ENCODE measurements at places on chromosomes 13 and 19. TPM values are rescaled to one million over a fixed set of nuclear protein-coding genes. Genes with fewer than 3 reads are reported as not detected.

The FLT3 gene
- polyA plus RNA-seq, result 0.97 TPM

DNA sequence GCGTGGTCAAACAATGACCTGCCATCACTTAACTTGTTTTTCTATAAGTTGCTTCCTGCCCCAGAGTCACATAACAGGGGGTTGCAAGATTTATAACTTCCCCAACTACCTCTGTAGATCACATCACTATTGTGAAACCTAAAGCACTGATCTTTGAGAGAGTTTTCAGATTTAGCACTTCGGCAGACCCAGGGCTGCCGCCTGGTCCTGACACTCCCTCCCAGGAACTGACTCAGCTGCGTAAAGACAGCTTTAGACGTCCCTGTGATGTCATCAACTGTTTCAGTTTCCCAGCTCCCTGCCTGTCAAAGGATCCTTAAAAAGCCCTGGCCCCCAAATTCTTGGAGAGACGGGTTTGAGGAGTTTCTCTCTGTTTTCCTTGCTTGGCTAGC, 33.3 kb downstream of the IGFL2 start:
- DNase-seq, result no peak

The SIGLEC12 gene
- 0.73 TPM for polyA plus RNA-seq

- DNase-seq, result peak; percentile 62
Observed at GRCh38 chr19:459724-460511, 915 bp downstream of the SHC2 start.

DNA sequence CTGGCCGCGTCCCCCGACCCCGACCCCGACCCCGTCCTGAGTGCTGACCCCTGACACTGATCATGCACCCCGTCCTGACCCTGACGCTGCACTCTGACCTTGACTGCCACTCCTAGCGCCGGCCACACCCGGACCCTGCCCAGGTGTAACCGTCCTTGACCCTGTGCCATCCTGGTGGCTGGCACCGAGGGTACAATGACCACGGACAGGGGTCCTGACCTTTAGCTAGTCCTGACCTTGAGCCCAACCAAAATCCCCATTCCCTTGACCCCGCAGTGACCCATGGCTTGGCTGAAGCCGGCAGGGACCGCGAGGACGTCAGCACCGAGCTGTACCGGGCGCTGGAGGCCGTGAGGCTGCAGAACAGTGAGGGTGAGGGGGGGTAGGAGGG, 25.9 kb downstream of the CLEC4M start:
- no peak for DNase-seq

DNA sequence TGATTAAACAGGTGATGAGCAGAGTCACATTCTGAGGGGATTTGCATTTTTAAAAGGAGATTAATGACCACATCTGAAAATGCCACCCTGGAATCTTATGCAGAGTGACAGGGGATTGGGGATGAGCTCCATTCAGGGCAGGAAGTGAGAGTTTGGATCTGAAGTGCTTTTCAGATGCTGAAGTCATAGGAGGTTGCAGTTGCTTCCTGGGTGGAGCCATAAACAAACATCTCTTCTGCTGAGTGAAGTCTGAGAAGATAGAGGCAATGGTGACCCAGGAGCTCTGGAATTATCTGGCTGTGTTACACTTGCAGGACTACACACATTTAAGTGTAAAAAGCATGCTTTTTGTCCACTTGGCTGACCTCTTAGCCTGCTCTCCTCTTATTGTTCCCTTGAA, 51.4 kb upstream of the PSG8 start:
- no peak for DNase-seq

- DNase-seq, result peak; percentile 77
Observed at GRCh38 chr19:20247016-20247683, 80.1 kb downstream of the ZNF486 start.

- no peak for DNase-seq
Observed at GRCh38 chr13:36840718-36841250, 21.8 kb downstream of the RFXAP start.

GRCh38 chr13:69856331-69856730, 251.3 kb upstream of the ATXN8OS start:
- no peak for DNase-seq

- no peak for DNase-seq
Observed at GRCh38 chr13:47237571-47237970, 340.7 kb upstream of the HTR2A start.

The SIGLECL1 gene
- not detected for polyA plus RNA-seq

- no peak for DNase-seq
Observed at GRCh38 chr13:103007427-103007762, 58.8 kb downstream of the SLC10A2 start.

The ZNF556 gene
- 3.8 TPM for polyA plus RNA-seq

- no peak for DNase-seq
Observed at GRCh38 chr13:39862900-39863299, 207.4 kb downstream of the COG6 start.

- peak; percentile 55 for DNase-seq
Observed at GRCh38 chr19:53792721-53793433, 31.2 kb downstream of the NLRP12 start.

GRCh38 chr19:3451451-3451866, 28.9 kb downstream of the SMIM24 start:
- no peak for DNase-seq

- no peak for DNase-seq
Observed at GRCh38 chr13:96075953-96076543, 13.9 kb upstream of the HS6ST3 start.

- no peak for DNase-seq
Observed at GRCh38 chr13:75321084-75321483, 160.9 kb downstream of the TBC1D4 start.

DNA sequence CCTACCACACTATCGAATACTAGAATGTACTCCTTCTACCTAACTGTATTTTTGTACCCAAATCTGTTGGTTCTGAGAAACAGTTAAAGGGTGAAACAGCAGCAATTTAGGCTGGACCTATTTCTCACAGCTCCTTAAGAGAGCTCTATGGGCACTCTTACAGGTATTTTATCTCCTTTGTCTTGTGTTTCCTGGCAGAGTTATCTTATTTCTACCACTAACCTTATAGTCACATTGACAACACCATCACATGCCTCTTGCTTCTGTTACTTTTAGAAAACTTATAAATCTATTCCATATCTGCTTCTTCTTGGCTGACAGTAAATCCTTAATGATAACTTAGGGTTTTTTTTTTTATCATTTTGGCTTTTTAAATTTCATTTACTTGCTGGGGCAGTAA, 130.7 kb downstream of the MYO16 start:
- no peak for DNase-seq

DNA sequence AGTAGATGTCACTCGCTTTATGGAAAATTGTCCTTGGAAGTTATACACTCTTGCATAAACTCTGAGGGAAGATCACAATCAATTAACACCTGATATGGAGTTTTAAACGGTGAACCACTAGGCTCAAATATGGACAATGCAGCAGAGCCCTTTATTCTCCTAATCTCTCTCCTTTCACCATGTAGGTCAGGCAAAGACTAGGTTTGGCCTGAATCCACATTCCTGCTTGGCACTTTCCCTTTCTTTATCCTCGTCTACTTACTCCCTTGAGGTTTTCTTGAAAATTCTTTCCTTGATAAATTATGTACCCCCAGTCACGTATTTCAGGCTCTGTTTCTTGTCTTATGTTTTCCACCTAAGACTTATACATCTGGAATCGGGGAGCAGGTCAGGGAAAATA, 751.7 kb downstream of the DACH1 start:
- no peak for DNase-seq

DNA sequence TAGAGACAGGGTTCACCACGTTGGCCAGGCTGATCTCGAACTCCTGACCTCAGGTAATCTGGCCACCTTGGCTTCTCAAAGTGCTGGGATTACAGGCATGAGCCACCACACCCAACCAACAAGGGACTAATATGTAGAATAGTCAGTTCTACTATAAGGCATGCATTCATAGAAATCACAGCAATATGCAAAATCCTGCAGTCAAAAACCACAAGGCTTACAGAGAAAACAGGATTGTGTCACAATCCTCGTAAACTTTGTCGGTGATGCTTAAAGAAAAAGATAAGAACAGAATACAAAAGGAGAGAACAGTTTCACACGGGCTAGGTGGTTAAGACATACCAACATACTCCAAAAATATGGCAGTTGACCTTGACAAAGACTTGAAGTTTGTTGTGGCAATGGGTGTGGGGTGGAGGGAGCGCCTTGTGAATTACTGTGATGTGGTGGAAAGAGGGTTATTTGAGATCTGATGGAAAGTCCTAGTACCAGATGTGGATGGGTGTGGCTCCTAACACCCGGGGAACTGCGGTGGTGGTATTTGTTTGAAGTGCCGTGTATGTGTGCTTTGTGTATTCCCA, 12.4 kb downstream of the NOSIP start:
- DNase-seq, result no peak

DNA sequence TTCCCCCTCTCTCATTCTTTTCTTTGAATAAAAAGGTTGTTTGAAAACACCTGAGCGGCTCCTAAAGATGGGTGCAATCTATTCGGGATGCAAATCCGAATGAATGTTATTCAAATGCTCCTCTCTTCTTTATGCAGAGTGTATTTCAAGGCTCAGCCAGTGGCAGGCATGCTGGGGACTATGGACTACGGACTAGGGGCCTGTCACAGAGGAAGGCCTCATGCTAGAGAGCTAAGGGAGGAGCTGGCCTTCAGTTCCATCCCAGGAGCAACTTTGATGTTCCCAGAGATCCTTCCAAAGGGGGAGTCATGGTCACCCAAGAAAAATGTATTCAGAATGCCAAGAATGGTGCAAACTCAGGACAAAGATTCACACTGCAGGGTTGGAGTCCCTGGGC, 9.3 kb downstream of the ALOX5AP start:
- DNase-seq, result no peak

GRCh38 chr19:28235606-28236125, 977.3 kb downstream of the UQCRFS1 start:
- no peak for DNase-seq

The YJEFN3 gene
- 2.9 TPM for polyA plus RNA-seq
